ENCODE measurements at places on chromosomes 7 and 10. TPM values are rescaled to one million over a fixed set of nuclear protein-coding genes. Genes with fewer than 3 reads are reported as not detected.

- no peak for DNase-seq
Observed at GRCh38 chr7:149217570-149217969, 21.9 kb upstream of the ZNF212 start.

GRCh38 chr10:117342641-117343040 lies 32.6 kb downstream of the PDZD8 start:
- no peak for DNase-seq

GRCh38 chr10:58016614-58017013 lies 251.1 kb downstream of the IPMK start:
- no peak for DNase-seq

DNA sequence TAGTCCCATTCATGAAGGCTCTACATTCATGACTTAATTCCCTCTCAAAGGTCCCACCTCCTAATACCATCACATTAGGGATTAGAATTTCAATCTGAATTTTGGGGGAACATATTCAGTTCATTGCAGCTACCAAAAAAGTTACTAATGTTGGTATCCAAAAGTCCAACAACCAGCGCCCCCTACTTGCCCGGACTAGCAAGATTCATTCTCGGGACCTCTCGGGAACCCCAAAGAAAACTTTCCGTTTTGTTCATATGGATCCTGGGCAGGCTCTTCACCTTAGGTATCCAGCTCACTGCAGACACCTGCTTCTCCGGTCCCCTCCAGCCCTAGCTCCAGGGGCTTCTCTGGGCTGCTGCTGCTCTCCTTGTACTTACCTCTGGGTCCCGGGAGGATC lies 8.9 kb upstream of the GRK5 start:
- DNase-seq: no peak

- DNase-seq: no peak
Observed at GRCh38 chr10:102122450-102122849, 2.3 kb upstream of the LDB1 start.

DNA sequence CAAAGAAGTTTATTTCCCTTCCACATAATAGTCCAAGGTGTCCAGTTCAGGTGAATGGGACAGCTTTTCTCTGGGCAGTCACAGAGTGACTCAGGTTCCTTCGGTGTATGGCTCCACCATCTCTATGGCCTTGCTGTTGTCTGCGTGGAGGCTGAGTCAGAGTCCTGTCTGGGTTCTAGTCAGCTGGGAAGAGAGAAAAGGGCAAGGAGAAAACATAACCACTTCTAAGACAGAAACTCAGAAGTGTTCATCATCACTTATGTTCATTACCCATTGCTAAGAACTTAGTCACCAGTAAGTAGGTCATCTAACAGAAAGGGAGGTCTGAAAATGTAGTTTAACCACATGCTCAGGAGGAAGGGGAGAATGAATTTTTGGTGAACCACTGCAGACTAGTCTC lies 32.4 kb upstream of the CCDC7 start:
- no peak for DNase-seq

GRCh38 chr7:135102372-135102771 lies 45.5 kb upstream of the TMEM140 start:
- DNase-seq: no peak

The NME8 gene
- not detected for total RNA-seq

The NYAP1 gene
- 0.22 TPM for total RNA-seq

The SPAM1 gene
- 0.24 TPM for total RNA-seq

The PNLIPRP3 gene
- not detected for total RNA-seq

The CALN1 gene
- total RNA-seq: not detected

The SPDYE5 gene
- total RNA-seq: not detected

All from cardiac septum (tissue), 1 donor.